ENCODE measurements at places on chromosomes 1 and 21.

DNA sequence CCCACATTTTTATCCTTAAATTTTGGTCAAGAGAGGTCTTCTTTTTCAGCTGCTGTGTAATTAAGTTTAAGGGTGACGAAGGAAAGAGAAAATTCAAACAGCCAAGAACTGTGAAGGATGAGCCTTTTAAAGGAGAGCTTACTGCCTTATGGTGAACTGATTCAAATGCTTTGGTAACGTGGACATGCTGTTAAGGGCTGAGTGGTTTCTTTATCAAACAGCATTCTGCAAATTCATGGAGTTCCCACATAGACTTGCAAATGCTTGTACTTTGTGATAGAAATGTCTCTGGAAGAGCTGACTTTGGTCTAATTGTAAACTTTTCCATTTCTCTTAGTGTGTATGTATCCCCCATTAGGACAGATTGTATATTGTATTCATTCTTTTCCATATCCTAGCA is 93.8 kb downstream of the CHD1L start:
- no peak for DNase-seq

DNA sequence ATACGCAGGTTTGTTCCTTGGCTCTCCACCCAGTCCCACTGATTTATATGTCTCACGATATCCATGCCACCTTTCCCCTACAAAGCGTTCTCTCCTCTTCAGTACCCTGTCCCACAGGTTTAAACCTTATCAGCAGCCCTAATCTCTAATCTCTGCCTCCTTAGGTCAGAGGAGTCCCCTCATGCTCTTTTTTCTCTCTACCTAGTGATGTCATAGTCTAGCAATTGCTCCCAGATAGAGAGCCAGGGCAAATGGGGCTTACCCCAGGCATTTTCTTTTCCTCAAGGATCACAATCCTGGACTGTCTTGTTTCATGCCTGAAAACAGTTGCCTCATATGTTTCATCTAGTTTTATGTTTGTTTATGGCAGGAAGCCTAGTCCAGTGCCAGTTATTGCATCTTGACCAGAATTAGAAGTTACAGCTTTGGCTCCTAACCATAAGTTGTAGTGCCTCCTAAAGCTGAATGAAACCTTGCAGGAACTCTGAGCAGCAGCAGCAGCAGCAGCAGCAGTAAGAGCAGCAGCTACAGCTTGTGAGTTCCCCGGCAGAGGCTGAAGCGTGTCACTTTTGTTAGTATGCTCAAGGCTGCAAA is 26.7 kb upstream of the TP53BP2 start:
- no peak for DNase-seq

GRCh38 chr1:22612671-22613571 is 23.5 kb upstream of the C1QA start:
- DNase-seq = no peak

DNA sequence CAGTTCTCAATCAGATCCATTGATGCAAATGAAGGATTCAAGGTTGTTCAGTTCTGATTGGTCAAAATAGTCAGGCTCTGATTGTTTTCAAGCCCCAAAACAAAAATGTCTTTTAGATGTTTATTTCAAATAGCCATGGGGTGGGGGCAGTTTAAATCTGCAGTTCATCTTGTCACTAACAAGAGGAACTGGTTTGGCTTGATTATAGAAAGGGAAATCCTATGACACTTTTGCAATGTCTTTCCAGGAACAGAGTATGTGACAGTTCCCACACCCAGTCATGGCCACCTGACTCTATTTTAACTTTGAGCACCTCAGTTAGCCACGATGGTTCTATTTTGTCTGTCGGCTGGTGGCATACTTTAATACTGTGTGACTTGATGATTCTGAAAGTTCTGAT is 1544.1 kb downstream of the PLA2G4A start:
- DNase-seq = no peak

DNA sequence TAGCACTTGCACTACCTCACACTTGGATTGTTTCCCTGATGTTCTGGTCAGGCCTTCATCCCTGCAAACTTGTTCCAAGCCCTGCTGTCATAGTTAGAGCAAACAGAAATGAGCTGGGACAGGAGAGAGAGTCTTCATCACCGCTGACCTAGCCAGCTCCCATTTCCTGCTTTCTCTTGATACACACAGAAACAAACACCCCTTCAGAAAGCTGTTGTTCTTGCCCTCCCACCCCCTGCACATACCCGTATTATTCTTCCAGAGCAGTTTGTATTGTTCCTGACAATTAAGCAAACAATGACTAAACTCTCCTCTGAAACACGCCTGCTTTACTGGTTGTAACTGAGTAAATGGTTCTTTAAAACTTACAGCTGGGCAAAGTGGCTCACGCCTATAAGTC is 2.9 kb upstream of the SYT2 start:
- no peak for DNase-seq

- no peak for DNase-seq
These were observed 19.4 kb downstream of the RSPH1 start for GRCh38 chr21:42476388-42477331.

DNA sequence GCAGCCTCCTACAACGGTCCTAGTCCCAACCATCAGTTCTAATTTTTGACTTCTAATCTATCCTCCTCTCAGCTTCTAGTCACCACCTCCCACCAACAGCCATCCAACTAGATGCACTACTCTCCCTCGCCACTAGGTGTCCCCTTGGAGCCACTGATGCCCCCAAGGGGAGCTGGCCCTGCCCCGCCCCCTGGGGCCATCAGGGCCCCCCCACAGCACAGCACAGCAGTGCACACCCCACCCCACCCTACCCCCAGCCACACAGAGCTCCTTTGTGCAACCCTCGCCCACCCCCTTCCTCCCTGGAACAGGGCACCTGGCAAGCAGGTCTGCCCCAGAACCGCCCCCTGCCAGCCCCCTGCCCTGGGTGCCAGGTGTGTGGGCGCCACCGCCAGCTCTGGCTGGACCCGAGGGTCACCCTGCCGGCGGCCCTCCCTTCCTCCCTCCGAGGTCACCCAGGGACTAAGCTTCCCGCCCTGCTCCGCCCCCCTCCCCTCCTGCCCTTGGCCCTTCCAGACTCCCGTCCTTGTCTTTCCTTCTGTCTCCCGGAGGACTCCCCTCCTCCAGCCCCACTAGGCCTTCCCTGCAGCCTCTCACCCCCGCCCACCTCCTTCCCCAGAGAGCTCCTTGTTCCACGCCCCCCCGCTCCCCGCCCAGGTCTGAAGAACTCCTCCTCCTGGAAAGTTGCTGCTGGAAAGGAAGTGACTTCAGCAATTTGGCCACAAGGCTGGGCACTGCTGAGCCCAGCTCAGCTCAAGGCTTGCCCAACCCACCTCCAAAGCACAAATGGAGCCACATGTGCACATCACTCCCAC is 47.0 kb downstream of the AHDC1 start:
- DNase-seq = peak; percentile 67

DNA sequence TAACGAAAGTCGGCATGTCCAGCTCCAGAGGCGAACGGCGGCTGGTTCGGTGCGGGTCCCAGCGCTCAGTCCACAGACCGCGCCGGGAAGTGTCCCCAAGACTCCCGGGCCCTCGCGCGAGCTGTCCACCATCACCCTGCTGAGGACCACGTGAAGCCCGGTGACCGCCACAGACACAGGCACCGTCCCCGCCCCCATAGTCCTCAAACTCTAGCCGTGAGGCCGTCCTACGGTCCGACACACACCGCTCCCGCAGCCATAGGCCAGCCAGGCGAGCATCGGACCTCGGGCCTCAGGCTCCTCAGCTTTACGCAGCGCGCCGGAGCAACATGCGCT is 535 bp downstream of the SETD4 start:
- DNase-seq = no peak

GRCh38 chr1:160101037-160101716 is 2.8 kb upstream of the IGSF8 start:
- peak; percentile 75 for DNase-seq

- no peak for DNase-seq
These were observed 81.5 kb upstream of the ZP4 start for GRCh38 chr1:237972186-237972585.

DNA sequence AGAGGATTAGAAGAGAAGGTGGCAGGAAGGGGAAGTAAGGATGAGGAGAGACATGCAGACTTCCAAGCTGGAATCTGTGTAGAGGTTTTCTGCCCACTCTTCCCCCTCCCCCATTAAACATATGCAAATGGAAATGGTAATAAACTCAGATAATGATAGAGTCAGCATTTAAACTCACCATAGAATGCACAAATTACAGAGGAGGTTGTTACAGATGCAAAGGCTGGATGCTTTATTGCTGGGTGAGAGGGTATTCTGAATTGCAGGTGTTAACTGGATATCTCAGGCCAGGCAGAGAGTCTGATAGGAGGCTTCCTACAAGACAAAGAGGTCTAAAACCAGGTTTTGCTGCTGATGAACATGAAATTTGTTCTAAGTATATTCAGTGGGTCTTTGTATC is 372.5 kb downstream of the SEC16B start:
- no peak for DNase-seq

- DNase-seq = peak; percentile 83
These were observed 25.1 kb upstream of the RUNX3 start for GRCh38 chr1:24955161-24955560.

- DNase-seq = no peak
These were observed 566.1 kb downstream of the LTN1 start for GRCh38 chr21:28426545-28426944.

DNA sequence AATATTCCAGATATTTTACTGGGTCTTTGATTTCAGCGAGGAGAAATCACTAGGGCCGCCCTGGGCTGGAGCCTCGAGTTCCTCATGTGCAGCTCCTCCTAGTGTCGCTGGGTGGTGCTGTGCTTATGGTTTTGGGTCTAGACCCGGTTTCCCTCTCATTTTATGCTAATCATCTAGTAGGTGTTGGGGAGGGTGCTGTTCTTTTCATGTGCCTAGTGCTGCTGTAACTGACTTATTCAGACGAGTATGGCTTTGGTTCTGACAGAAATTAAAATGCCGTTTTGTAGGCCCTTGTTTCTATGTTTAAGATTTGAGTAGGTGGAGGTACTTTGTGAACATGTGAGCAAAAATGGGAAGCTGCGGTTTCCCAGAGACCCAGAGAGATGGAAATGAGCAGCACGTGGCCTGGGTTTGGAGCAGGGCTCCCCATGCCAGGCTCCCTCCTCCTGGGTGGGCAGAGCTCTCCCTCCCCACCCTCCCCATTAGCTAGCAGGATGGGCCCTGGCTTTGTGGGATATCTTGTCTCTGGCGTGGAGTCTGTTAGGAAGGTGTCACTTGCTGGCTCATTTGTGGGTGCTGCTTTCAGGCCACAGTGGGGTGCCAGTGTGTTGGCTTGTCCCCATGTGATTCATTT is 74.0 kb upstream of the GPR88 start:
- DNase-seq = peak; percentile 44

DNA sequence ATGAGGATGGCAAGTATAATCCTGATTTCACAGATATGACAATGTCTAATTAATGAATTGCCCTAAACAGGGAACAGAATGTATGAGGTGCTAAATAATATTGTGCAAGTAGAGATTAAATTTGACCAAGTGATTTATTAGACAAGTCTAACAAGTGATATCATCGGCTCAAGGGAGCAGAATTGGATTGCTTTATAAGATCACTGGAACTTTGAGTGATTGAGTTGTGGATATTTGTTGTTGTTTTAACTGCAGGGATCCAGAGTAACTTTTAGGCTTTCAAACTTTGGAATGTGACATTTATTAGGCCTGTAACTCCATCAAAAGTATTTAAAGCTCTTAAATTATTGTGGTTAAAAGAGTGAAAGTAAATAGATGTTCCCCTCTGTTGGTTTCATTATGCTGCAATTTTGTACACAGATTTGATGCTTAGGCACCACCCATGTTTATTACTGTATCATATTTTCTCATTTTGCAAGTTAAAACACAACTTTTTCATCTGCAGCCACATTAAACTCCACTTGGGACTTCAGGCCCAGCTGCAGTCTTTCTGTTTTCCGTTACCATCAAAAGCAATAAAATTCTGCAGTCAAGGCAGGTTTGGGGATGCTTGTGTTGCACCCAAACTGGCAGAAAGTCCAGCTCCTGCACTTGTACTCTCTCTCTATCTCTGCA is 206.6 kb downstream of the HLX start:
- DNase-seq = no peak

DNA sequence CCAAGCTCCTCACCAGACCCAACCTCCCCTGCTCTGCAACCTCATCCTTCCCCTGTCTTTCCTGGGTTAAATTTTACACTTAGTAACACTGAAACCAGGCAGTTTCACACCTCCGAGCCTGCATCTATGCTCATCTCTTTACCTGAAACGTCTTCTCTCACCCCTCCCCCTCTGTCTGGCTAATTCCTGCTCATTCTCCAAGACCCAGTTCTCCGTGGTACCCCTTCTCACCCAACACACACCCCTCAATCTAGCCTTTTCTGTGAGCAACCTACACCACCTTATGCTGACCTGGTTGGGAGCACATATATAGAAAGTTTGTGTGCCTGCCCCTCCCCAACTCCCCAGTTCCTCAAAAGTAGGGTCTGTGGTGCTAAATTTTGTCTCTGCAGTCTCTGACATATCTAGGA is 3.7 kb upstream of the KIAA1614 start:
- DNase-seq = no peak

- no peak for DNase-seq
These were observed 19.6 kb upstream of the SLC26A9 start for GRCh38 chr1:205962821-205963221.

- no peak for DNase-seq
These were observed 33.5 kb upstream of the TARBP1 start for GRCh38 chr1:234512451-234512861.

- peak; percentile 59 for DNase-seq
These were observed 71.2 kb upstream of the NBPF3 start for GRCh38 chr1:21368515-21369289.

GRCh38 chr1:80926531-80926930 is 874.2 kb upstream of the ADGRL2 start:
- no peak for DNase-seq

GRCh38 chr1:245416781-245417180 is 262.0 kb downstream of the KIF26B start:
- DNase-seq = no peak

DNA sequence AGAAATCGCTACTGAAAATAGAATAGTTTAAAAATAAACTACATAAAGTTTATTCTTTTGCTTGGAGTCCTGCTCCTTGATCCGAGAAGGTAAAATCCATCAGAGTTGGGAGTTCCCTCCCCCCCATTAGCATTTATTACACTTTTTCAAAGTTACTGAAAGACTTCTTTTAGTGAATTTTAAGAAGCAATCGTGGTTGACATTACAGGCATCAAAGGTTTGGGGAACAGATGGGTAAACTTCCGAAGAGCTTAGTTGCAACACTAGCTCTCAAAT is 31.0 kb upstream of the NFIA start:
- DNase-seq = no peak

DNA sequence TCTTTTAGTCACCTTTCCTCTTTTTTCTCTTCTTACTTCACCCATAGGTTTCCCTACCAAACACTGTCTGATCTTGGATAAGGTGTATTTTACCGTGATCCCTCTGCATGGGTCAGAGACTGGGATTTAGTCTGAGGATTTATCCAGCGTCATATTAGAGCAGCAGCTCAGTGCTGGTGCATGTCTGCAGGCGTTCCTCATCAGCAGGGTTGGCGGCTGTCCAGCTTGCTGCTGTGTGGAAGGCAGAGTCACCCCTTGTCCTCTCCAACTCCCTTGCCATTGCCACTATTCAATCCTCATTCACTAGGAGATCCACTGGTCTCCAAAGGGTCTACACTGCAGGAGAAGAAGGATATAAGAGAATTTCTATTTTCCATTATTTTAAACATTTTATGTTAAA is 7.3 kb upstream of the FAM78B start:
- no peak for DNase-seq
